NCI-H1048 (cell line): ENCODE measurements at places on chromosomes 16 and 17.

DNA sequence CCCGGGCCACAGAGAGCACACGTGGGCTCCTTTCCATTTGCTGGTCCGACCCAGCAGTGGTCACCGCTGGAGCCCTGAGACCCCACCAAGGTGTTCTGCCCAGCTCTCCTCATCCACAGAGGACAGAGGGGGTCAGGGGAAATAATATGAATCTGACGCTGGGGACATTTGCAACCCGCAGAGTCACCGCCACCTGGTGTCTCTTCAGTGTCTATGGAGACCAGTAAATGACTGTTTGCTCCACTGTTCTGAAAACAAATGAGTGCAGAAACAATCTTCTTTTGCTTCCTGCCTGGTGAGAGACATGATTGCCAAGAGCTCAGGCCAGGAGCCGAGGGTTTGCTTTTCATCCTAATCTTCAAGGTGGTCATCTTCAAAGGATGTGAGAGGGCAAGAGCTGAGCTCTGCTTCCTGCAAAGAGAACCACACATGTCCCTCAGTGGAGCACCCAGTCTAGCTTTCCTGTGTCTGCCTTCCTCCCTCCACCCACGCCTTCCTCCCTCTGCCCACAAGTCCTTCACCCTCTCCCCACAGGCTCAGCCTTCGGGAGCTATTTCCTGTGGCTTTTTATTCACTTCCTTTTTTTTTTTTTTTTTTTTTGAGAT is 14.7 kb upstream of the KLHDC4 start:
- no peak for DNase-seq

GRCh38 chr17:32261936-32262510 is 3.6 kb upstream of the RHBDL3 start:
- no peak for DNase-seq

GRCh38 chr17:45374501-45374900 is 57.7 kb upstream of the MAP3K14 start:
- no peak for DNase-seq

GRCh38 chr16:18948372-18949020 is 22.3 kb upstream of the SMG1 start:
- DNase-seq = no peak

DNA sequence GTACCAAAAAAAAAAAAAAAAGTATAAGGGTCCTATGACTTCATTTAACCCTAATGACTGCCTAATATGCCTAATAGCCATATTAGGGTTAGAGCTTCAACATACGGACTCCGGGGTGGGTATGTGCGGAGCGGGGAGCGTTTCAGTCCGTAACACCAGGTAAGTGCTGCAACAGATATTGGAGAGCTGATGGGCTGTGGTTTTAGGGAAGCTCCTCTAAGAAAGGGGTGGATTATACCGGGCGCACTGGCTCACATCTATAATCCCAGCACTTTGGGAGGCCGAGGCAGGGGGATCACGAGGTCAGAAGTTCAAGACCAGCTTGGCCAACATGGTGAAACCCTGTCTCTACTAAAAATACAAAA is 1.9 kb upstream of the ZC3H7A start:
- no peak for DNase-seq

DNA sequence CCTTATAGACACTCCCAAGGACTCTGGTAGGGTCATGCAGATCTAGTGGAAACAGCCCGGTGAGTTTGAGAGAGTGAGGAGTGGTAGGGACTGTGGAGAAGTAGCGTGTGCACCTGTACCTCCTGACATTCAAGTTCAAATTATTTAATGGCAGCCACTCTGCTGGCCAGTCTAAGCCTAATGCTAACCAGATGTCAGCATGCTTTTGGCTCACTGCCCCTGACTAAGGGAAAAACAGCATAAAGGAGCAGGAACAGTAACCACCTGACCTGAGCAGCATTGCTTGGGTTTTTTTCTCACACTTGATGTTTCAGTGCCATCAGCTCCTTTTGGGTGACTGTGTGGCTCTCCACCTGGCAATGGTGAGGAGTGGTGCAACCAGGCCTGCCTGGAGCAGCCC is 23.8 kb upstream of the SLC12A3 start:
- no peak for DNase-seq

DNA sequence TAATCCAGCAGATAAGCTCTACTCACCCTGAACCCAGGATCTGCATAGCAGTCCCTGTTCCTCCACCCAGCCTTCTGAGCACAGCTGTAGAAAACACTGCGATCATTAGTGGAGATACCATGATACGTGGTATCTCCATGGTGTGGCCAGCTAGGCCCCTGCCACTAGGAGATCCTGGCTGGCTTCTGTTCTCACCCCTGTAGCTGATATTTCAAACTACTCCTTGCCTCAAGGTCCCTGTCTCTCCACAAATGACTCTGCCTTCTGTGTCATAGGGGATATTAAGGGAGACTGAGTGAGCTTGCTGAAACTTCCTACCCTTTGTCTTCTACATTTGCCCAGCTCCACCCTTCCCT is 44.3 kb downstream of the ERN1 start:
- no peak for DNase-seq

DNA sequence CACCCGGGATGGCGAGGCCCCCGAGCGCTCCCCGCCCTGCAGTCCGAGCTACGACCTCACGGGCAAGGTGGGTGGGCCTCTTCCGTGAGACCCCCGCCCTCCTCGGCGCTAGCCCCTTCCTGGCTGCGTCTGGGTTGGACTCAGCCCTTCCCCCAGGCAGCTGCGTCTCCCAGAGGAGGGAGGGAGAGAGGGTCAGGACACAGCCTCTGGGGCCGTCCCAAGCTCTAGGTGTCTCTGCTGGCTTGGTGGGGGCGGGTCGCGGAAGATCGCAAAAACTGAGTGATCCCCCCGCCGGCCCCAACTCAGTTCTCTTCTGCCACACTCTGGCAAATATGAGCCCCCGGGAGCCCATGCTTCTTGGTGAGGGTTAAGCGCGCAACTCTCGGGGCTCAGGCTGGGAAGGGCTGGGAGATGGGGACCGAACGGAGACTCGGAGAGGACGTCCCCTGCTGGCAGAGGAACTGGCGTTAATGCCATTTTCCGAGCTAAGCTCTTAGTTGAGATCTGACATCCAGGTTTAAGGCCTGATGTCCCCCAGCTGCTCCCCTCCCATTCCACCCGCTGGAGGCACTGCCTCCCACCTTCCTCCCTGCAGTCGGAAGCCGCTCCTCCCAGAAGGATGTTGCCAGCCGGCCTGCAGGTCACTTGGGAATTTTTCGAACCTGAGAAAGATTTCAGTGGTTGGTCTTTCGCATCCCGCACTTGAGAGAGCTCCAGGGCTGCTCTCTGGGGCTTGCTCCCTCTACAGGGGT is 419 bp downstream of the RAB37 start:
- DNase-seq = no peak

DNA sequence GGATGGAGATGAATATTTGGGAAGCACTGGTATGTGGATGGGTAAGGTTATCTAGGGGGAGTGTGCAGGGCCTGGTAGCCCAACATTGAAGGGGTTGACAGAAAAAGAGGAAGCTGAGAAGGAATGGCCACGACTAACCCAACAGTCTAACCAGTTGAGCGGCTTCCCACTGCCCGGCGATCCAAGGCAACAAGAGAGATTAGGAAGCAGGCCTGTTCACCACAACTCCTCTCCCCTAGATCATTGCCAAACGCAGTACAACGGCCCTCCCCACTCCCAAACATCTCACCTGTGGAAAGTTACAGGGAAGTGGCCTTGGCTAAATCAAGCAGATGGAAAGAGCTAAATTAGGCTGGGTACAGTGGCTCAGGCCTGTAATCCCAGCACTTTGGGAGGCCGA is 11.2 kb upstream of the RANGRF start:
- no peak for DNase-seq

GRCh38 chr16:50067290-50067853 is 1.6 kb downstream of the HEATR3 start:
- no peak for DNase-seq

GRCh38 chr17:66310528-66311148 is 8.2 kb downstream of the PRKCA start:
- no peak for DNase-seq

GRCh38 chr17:67411397-67411796 is 34.3 kb downstream of the PITPNC1 start:
- no peak for DNase-seq

DNA sequence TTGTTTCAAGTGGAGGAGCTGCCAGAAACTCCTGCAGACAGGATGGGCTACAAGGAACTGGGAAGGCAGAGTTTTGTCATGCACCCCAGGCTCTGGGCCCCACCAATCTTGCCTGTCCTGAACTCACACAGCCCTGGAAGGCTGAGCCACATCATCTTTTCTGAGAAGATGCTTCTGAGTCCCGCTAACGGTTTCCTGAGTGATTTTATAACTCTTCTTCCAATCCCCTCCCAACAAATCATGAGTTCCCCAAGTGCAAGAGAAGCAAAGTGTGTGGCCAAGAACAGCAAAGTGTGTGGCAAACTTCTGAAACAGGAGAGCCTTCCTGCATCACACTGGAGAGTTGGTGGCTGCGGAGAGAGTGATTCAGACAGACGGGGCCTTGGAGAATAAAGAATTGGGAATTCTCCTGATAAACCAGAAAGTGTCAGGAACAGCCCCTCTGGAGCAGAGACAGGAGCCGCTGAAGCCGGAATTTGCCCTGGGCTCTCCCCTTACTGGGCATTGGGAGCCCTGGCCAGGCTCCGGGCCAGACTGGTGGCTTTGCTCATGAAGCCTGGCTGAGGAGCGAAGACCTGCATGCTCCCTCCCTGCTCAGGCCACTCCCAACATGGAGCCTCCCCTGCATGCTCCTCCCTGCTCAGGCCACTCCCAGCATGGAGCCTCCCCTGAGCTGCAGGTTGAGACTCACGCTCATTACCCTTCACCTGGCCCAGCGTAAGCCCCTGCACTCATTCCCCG is 47.2 kb downstream of the PITPNM3 start:
- no peak for DNase-seq

DNA sequence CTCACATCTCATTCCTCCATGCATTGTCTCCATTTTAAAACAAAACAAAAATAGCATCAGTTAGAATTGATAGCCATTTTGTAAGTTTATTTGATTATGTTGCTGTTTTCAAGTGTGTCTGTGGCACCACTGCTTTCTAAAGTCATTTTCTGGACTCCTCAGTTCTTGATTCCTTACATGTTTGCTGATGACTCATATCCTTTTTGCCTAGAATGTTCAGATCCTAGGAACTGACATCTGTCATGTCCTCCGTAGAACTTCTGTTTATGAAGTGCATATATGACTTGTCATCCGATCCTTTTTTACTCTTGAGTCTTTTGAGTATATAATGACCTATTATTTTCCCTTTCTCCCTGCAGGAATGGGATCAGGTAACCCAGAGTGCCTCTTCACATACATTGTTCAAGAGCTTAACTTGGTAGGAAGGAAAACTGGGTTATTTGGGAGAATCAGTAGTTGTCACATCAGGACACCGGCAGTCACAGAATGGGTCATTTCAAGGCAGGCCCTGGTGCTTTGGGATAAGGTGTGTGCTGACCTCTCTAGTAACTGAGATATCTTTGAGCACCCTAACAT is 69.2 kb downstream of the MAP2K4 start:
- no peak for DNase-seq

DNA sequence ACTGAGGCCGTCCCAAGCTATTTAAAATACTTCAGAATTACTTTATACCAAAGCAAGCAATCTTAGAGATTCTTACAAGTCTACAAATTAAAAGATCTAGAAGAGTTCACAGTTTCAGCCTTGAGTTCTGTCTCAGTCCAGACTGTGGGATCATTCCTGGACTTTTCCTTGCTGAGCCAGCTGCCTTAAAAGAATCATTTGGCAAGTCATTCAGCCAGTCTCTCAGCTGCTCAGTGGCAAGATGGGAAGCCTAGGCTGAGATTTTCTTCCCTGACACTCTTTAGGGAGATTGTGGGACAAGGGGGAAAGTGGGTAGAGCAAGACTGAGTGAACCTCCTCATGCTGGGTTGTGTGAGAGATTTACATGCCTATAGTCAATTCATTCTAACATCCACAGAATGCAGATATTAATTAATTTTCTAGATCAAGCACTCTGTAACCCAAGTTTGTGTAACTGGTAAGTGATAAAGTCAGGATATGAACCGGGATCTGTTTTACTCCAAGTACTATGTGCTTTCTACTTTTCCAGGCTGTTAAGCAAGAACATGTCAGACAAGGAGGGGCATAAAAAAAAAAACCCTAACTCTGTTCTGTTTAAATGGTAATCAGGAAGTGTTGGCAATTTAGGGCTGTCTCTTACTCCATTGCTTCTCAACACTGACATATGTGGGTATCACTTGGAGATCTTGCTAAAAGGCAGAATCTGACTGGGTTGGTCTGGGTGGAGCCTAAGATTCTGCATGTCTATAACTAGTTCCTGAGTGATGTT is 50.1 kb downstream of the HSD17B2 start:
- no peak for DNase-seq

DNA sequence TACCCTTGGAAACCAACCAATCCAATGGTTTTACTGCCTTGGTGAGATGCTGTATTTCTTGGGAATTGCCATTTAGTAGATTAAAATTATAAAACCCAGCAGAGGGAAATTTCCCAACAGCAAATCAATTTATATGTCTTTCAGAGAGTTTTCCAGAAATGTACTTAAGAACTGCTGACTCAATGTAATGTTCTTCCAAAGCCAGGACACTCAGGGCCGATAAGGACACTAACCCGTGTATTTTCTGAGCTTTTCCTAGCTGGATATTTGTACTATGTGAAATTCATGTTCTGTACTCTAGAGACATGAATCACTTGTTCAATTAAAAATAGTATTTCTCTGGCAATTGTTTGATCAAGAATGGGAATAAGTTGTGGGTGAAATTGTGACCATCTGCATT is 121.4 kb downstream of the KCNJ2 start:
- no peak for DNase-seq

- DNase-seq = no peak
These were observed 11.0 kb downstream of the CYB561 start for GRCh38 chr17:63434951-63435571.

DNA sequence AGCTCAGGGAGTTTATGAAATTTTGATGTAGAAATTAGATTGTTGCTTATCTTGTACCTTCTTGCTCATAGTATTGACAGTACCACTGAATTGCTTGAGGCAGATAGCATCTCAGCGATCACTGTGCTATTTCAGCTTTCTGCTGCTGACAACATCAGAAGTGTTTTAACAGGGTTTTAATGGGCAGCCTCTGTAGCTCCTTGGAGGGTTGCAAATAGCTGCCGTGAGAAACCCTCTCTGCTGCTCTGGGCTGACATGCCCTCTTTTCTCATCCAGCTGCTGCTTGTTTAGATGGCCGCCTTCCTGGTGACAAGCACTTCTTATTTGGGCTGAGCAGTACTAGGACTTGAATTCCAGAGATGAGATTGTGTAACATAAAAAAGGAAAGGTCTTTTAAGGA is 180.2 kb upstream of the TBX2 start:
- DNase-seq = no peak

GRCh38 chr17:61464843-61465180 is 12.6 kb downstream of the TBX4 start:
- DNase-seq = no peak
